ENCODE measurements at places on chromosomes 6 and 20. TPM values are rescaled to one million over a fixed set of nuclear protein-coding genes. Genes with fewer than 3 reads are reported as not detected.

DNA sequence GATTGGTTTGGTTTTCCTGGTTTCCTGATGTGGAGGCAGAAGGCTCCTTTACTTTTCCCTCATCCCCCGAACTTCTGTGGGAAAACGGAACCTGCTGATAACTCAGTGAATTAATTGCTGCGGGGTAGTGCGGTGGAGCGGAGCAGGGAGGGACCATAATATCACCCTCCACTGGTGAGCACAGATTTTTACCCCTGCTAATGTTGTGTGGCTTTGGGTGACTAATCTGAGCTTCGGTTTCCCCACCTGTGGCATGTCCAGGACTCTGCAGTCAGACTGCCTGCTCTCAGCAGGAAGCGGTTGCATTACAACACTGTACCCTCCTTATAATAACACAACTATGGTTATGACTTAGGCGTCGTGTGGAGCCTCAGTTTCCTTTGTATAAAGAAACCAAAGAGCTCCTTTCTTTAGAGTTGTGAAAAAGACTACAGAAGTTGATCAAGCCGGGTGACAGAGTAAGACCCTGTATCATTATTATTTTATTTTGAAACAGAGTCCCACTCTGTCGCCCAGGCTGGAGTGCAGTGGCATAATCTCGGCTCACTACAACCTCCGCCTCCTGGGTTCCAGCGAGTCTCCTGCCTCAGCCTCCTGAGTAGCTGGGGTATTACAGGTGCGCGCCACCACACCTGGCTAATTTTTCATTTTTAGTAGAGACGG, 2.2 kb upstream of the ID1 start:
- no peaks in the 10 kb centered on the region for H3K27me3 ChIP-seq
- H3K4me1 ChIP-seq: peaks cover 42% of the 10 kb centered on the region
- H3K36me3 ChIP-seq: peaks cover 13% of the 10 kb centered on the region
- DNase-seq: no peak
- no peak overlapping the region for H3K4me3 ChIP-seq

GRCh38 chr20:49751397-49751736, 37.7 kb upstream of the B4GALT5 start:
- no peak overlapping the region for H3K4me3 ChIP-seq
- H3K27ac ChIP-seq: no peak overlapping the region
- no peak for DNase-seq
- no peaks in the 10 kb centered on the region for H3K27me3 ChIP-seq
- H3K36me3 ChIP-seq: no peaks in the 10 kb centered on the region
- H3K4me1 ChIP-seq: peaks cover 18% of the 10 kb centered on the region

GRCh38 chr20:23644164-23644563, 6.4 kb upstream of the CST3 start:
- no peak overlapping the region for H3K27ac ChIP-seq
- no peaks in the 10 kb centered on the region for H3K36me3 ChIP-seq
- no peaks in the 10 kb centered on the region for H3K4me1 ChIP-seq
- H3K27me3 ChIP-seq: no peaks in the 10 kb centered on the region
- no peak overlapping the region for H3K4me3 ChIP-seq

SIRPD gene
- not detected for total RNA-seq

SOX18 gene
- total RNA-seq: 44.0 TPM

All from heart left ventricle (tissue), 16 donors.